ENCODE measurements at places on chromosomes 3 and 15.

GRCh38 chr3:124584552-124585391, 145.5 kb upstream of the UMPS start:
- peak; percentile 62 for DNase-seq

GRCh38 chr15:85139391-85139790, 157.7 kb downstream of the PDE8A start:
- no peak for DNase-seq

- no peak for DNase-seq
These were observed 479.4 kb downstream of the NTRK3 start for GRCh38 chr15:87777054-87777561.

DNA sequence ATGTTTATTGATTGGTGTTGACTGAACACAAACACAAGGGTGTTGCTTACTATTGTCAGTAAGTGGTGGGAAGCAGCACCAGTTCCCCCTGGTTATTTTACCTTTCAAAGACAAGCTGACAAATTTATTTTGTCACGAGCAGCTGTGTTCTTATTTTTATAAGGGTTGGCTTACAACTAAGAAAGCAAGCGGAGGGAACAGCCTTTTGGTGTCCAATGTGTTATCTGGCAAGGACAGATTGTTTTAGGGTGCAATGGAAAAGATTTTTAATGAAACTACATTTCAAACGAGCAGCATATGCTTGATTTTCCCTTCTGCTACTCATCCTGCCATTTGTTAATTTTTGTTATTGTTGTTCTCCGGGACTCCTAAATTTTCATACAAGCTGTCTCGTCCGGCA, 920.6 kb upstream of the CFAP20DC start:
- no peak for DNase-seq

- no peak for DNase-seq
These were observed 62.4 kb downstream of the LEKR1 start for GRCh38 chr3:156888576-156888975.

- DNase-seq = no peak
These were observed 58.1 kb downstream of the NGLY1 start for GRCh38 chr3:25724948-25725645.

- no peak for DNase-seq
These were observed 65.8 kb downstream of the CHST2 start for GRCh38 chr3:143185401-143185800.

DNA sequence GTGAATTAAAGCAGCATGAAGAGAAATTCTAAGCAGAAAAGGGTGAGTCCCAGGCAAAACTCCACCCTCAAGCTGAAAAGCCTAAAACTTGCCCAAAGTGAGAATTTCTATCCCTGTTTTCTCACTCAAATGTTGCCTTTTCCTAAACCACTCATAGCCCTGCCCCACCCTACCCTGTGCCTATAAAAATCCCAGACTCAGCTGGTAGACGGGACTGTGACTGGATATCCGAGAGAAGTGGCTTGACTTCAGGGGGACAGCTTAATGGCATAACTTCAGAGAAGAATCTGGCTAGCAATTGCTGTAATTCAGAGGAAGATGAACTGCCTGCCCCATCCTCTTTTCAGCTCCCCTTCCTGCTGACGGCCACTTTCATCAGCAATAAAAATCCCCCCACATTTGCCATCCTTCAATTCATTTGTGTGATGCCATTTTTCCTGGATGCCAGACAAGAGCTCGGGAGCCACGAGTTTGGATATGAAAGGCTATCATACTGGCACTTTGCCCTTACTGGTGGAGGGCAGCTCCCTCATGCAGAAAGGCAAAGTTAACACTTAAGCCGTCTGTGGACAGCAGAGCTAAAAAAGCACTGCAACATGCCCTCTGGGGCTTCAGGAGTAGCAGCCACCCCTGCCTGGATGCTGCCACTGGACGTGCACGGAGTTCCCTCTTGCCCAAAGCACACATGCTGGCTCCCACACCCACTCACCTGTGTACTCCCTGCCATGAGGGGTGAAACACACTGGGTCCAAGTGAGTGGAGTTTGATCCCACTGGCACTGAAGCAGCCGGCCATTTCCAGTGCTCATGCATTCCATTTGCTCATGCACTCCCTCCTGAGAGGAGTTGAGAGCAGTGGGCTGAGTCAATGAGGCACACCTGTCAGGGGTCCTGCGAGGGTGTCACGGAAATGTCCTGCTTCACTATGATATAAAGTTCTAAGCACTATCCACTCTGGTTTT, 670.6 kb downstream of the PLOD2 start:
- DNase-seq = no peak

- no peak for DNase-seq
These were observed 201.0 kb upstream of the UBE2E2 start for GRCh38 chr3:23002151-23002550.

GRCh38 chr3:158264894-158265293, 155.0 kb downstream of the RSRC1 start:
- no peak for DNase-seq

DNA sequence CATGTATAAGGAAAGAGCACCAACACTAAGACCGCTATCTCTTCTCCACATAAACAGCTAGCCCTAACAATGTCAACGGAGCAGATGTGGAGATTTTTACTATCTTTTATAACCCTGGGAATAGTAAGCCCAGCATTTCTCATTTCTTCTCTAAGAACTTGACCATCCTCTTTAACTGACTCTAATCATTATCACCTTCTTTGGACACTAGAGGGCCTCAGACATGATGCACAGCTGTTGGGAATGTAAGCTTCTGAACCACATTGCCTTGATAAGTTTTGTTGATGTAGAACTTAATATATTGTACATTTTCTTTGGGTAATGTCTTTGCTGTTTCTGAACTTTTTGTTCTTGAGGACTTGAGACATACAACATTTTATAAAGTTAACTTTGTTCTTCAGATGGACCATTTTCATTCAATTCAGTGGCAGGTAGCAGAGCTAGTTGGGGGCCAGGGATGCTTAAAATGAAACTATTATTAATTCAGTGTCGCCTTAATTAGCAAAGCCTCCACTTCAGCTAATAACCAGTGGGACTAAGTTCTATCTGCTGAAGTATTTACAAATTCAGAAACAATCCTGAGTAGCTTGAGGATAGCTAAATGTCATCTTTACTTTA, 9.6 kb upstream of the TAGLN3 start:
- peak; percentile 72 for DNase-seq

GRCh38 chr15:36389107-36389506, 190.3 kb upstream of the CDIN1 start:
- DNase-seq = no peak

GRCh38 chr3:18224426-18224825, 200.7 kb downstream of the SATB1 start:
- DNase-seq = no peak

DNA sequence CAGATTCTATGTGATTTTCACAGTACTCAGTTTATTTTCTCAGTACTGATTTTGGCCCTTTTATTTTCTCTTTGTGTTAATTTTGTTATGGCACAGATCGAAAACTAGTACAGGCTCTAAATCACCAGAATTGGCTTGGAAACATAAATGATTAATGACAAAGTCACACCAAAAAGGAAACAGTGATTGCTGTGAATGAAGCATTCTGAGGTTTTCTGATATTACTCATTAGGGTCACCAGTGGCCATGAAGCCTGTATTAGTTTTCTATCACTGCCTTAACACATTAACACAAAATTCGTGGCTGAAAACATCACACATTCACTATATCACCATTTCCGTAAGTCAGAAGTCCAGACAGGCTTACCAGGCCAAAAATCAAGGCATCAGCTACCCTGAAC, 343.0 kb upstream of the THRB start:
- DNase-seq = no peak

DNA sequence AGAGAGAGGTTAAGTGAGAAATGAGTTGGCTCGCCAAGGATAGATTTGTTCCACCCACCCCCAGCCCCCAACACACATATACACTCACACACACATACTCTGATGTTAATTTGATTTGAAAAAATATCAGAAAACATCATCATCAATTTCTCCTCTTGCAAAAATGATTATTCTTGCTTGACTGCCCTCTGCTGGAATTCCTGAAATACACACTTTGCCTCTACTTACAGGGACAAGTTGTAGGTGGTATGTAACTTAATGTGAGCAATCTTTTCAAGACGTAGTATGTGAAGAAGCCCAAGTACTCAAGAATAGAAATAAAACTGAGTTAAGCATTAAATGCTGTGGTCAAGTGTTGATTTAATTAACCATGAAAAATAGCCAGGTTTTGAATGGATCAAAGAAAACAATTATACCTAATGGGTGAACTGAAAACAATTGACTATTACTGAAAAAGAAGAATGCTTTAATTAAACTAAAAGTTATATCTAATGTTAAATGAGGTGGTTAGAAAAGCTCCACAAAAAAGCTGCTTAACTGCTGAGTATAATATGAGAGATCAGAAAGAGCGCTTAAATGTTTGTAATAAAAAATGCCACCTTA, 46.6 kb upstream of the MDFIC2 start:
- peak; percentile 24 for DNase-seq

GRCh38 chr3:50128001-50128400, 27.1 kb upstream of the SEMA3F start:
- no peak for DNase-seq

DNA sequence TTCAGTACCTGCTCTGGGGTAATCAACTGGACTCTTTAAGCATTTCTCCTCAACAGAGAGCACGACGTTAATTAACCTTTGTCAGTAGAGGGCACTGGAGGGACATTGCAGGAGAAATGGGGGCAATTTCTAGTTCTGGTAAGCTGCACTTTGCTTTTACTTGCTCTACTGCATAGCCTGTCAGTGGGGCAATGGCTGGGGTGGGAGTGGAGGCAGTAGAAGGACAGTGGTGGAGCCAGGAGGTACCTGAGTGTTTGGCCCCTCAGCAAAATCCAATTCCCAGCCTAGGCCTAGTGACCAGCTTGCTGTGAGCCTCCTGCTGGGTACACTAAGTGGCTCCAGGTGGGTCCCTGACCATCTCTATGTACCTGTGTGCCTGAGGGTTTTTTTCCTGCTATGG, 18.3 kb upstream of the MED12L start:
- DNase-seq = no peak

- peak; percentile 94 for DNase-seq
These were observed 1.9 kb upstream of the NLGN1 start for GRCh38 chr3:173395412-173396181.

DNA sequence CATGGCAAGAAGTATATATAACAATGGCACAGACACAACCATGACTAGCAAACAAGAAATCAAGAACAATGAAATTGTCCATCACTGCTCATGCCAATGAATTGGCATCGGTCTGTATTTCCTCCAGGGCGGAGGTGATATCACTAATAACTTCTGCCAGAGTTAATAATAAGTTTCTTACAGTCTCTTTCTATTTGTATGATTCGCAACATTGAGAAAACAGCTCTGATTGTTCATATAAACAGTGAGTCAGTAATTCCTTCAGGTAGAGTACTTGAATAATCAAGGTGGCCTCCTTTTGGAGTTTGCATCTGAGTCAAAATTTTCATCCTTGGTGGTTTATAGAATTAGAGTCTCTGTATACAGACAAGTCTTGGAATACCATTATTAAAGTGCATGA, 8.3 kb upstream of the SPICE1 start:
- no peak for DNase-seq

DNA sequence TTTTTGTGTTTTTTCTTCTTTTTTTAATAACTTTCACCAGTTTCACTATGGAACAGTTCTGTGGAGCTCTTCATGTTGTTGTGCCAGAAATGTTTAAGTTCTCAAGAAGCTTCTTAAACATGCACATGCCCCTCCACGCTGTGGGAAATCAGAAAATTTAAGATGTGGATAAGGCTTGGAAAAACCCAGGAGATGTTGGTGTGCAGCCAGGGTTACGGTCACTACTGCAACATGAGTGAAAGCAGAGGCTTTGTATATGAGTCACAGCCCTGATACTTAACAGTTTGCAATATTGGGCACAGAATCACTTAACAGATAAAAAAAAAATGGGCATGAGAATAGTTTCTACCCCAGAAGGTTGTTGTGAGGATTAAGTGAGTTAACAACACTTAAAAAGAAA, 399.9 kb downstream of the LRTM1 start:
- DNase-seq = no peak

DNA sequence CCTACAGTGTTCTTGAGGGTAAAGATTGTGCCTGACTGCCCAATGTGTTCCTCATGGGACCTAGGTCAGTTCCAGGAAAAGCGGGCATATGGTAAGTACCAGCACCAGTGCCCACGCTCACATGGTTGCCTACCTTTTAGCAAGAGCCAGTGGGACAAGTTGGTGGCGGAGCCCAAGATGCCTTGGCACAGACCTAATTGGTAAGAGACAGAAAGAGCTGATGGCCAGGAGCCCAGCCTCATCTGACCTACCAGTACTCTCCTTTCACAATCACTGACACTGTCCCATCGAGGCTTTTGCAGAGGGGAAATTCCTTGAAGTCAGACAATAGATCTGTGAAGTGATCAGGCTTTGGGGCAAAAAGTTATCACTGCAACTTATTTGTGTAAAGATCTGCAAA, 98.4 kb upstream of the BCL6 start:
- DNase-seq = no peak
